ENCODE measurements at places on chromosomes 5 and 9.

DNA sequence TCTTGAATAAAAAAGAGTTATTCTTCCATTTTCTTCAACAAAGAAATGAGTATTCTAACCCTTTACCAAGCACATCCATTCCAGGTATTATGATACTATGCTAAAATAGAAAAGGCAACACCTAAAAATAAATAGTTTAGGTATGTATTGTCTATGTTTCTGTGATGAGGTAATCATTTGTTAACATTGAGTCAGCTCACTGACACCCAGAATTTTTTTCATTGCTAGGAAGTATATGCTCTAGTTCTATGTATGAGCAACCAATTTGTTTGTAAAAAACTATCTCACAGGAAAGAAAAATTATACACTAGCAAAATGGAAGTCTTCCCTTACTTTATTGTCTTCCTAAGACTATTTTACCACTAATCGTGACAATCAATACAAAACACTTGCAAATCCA lies 615.6 kb upstream of the GRIN3A start:
- DNase-seq: no peak

DNA sequence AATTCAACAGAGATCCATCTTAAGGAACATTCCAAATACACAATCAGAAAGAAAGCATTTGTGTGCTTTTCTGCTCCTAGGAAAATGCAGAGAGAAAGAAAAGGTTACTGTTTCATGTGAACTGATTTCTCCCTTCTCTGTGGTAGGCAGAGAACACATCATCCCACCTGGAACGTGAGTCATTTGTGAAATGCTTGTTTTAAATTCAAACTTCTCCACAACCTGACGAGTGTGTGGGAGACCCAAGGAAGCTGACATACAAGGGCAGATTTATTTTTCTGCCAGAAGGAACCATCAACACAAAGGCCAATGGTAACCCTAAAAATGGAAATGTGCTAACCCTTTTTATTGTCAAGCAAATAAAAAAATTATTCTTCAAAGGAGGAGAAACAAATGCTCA lies 156.4 kb downstream of the EFNA5 start:
- DNase-seq: no peak

GRCh38 chr5:124283031-124283430 lies 463.4 kb downstream of the ZNF608 start:
- DNase-seq: no peak

DNA sequence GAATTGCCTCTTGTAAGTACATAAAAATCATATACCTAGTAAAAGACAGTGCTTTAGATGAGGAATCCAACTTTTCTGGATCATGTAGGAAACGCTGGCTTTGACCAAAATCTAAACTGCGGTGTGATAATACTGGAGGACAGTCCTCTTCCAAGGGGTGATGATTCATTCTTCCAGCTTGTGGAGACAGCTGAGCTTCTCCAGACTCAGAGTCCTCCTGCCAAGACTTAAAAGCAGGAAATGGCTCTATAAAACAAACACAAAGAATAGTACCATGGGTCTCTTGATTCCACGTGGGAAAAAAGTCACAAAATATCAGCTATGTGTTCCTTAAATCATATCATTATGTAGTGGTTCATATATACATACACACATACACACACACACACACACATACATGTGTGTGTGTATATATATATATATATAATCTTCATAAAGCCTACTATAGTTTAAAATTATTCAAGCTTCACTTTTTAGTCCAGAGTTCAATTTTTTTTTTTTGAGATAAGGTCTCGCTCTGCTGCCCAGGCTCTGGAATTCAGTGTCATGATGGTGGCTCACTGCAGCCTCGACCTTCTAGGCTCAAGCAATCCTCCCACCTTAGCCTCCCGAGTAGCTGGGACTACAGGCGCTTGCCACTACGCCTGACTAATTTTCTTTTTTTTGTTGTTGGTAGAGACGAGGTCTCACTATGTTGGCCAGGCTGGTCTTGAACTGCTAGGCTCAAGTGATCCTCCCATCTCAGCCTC lies 65.0 kb downstream of the PKD2L2 start:
- no peak for DNase-seq

- no peak for DNase-seq
Observed at GRCh38 chr9:86187121-86187520, 72.3 kb downstream of the C9orf153 start.

- DNase-seq: no peak
Observed at GRCh38 chr5:123717139-123717538, 205.2 kb downstream of the CSNK1G3 start.

- no peak for DNase-seq
Observed at GRCh38 chr5:155546075-155546474, 532.5 kb downstream of the KIF4B start.

- DNase-seq: no peak
Observed at GRCh38 chr5:107809201-107810034, 138.7 kb upstream of the EFNA5 start.

- DNase-seq: no peak
Observed at GRCh38 chr5:10133830-10134229, 115.9 kb downstream of the ATPSCKMT start.

GRCh38 chr9:19027825-19028224 lies 5.2 kb downstream of the SAXO1 start:
- DNase-seq: no peak

DNA sequence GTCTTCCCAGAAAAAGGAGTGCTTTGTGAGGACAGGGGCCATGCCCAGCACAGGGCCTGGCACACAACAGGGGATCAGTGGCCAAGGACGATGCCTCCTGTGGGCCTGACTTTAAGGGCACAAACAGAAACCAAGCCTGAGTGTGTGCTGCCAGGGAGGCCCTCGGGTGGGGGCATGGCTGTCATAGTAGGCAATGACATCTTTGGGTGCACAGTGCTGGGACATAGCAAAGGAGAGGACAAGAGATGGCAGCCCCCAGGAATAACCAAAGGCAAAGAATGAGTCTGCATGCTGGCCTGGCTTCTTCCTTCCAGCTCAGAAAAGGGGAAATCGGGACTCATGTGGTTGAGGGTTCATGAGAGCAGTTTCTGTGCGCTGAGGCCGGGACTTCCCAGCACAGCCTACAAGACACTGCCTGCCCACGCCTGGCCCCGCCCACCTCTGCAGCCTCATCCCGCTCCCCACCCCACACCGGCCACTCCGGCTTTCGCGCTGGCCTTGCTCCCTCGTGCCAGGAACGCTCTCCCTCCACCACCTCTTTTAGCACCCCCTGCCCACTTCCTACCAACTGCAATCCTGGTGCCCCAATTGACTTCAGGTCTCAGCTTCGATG lies 13.8 kb upstream of the LHX2 start:
- no peak for DNase-seq

DNA sequence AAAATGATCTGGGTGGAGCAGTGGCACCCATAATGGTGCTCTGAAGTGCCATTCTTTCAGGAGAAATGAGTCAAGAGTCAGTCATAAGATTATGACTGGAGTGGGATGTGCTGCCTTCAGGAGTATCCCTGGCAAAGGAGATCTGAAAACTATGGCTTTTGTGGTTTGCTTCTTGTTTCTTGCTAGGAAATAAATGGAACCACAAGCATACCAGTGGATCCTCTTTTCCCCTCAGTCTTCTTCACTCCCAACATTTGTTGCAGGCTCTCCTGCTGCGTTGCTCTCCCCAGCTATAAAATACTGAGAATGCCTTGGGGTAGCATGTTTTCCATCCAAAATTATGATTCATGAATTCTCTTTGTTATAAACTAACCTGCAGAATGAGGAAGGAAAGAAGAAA lies 199.1 kb downstream of the NNT start:
- DNase-seq: no peak

GRCh38 chr9:18610956-18611355 lies 137.0 kb downstream of the ADAMTSL1 start:
- DNase-seq: no peak

DNA sequence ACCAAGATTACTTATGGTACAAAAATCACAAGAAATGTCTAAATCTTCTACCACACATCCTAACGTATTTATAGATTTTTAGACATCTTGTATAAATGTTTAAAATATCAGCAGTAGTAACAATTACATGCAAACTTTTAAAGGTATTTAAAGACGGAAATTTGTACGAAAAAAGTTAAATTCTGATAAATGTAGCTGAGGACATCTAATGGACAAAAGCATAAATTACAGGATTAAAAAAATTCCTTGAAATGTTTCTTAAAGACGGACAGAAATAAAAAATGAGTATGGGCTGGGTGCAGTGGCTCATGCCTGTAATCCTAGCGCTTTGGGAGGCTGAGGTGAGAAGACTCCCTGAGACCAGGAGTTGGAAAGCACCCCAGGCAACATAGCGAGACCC lies 15.8 kb downstream of the ERCC8 start:
- DNase-seq: no peak

DNA sequence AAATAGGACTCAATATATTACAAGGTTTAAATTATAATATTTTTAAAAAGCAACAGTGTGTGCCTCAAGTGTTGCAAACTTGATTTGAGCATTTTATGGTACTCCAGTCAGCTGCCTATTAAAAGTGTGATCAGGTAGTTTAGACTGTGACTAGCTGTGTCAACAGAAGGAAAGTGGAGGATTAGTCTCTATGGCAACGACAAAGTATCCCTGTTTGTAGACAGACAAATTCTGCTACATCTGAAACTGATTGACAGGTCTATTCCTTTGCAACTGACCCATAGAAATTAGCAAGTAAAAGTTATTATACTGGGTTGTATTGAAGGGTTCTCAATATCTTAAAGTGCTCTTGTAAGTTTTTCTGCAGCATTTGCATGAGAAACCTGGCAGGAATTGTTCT lies 249.8 kb upstream of the ARRDC3 start:
- no peak for DNase-seq

Measured in CD4-positive, alpha-beta T cell treated with Interleukin-2 at 100 ng/mL for 4 hours (primary cell).